Naive thymus-derived CD8-positive, alpha-beta T cell (primary cell): ENCODE measurements at places on chromosomes 5 and 9.

- H3K27ac ChIP-seq: no peak overlapping the region
- DNase-seq: no peak
- H3K27me3 ChIP-seq: no peaks in the 10 kb centered on the region
- no peak overlapping the region for H3K4me3 ChIP-seq
Measured at GRCh38 chr5:59437176-59437575, 456.4 kb downstream of the PDE4D start.

DNA sequence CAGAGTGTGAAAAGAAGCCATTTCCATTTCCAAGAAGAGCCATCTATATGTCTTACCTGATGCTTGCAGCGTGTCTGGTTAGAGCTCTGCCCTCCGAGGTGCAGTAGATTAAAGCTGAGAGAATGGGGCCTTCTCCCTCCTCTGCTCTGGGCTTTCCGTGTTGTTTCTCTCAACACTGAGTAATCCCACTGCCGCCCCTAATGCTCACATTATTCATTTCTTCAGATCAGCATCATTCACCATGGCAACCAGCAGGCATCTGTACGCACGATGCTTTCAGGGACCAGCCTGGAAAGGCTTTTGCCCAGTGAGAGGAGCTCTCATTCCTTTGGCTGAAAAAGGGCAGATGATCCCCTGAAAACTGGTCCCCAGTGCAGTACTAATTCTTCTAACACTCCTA lies 79.6 kb downstream of the CYFIP2 start:
- DNase-seq: no peak
- H3K27me3 ChIP-seq: no peaks in the 10 kb centered on the region
- H3K36me3 ChIP-seq: peaks cover 95% of the 10 kb centered on the region
- peak overlapping the region; percentile 80 for H3K27ac ChIP-seq

GRCh38 chr9:15529566-15530324 lies 19.0 kb upstream of the PSIP1 start:
- H3K27ac ChIP-seq: no peak overlapping the region
- H3K27me3 ChIP-seq: no peaks in the 10 kb centered on the region
- peaks cover 8% of the 10 kb centered on the region for H3K4me1 ChIP-seq
- no peaks in the 10 kb centered on the region for H3K36me3 ChIP-seq
- no peak overlapping the region for H3K4me3 ChIP-seq
- no peak for DNase-seq

- no peak for DNase-seq
- H3K36me3 ChIP-seq: no peaks in the 10 kb centered on the region
- H3K27ac ChIP-seq: no peak overlapping the region
- no peak overlapping the region for H3K4me3 ChIP-seq
- no peaks in the 10 kb centered on the region for H3K4me1 ChIP-seq
- H3K27me3 ChIP-seq: no peaks in the 10 kb centered on the region
Measured at GRCh38 chr5:61918611-61919010, 387.4 kb upstream of the KIF2A start.

GRCh38 chr9:135050072-135050990 lies 37.1 kb upstream of the OLFM1 start:
- no peaks in the 10 kb centered on the region for H3K4me1 ChIP-seq
- no peak for DNase-seq
- no peak overlapping the region for H3K27ac ChIP-seq
- peaks cover 71% of the 10 kb centered on the region for H3K27me3 ChIP-seq
- H3K4me3 ChIP-seq: no peak overlapping the region

GRCh38 chr5:81759632-81760005 lies 8.7 kb upstream of the SSBP2 start:
- H3K4me1 ChIP-seq: peaks cover 10% of the 10 kb centered on the region
- H3K27ac ChIP-seq: no peak overlapping the region

- no peaks in the 10 kb centered on the region for H3K36me3 ChIP-seq
- no peak for DNase-seq
- no peaks in the 10 kb centered on the region for H3K4me1 ChIP-seq
- no peak overlapping the region for H3K4me3 ChIP-seq
- H3K27me3 ChIP-seq: peaks cover 21% of the 10 kb centered on the region
Measured at GRCh38 chr5:172443441-172444109, 10.8 kb downstream of the SH3PXD2B start.

DNA sequence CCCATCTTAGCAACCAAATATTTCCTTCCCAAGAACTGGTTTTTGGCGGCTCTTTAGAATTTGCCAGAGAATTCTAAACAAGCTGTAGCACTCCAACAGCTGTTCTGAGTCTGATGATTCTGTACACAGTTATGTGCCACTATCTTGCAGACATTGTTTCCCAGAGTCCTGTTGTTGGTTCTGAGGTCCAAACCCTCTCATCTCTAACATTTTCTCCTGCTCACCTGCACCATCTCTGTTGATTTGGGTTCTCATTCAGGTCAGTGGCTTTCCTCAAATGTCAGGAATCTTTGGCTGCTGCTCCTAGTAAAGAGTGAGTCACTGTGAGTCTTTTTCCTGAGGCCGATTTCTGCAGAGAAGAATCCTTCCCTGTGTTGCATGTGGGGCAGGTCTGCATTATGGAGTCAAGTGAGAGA lies 50.0 kb downstream of the CAMSAP1 start:
- H3K27me3 ChIP-seq: no peaks in the 10 kb centered on the region
- no peak overlapping the region for H3K4me3 ChIP-seq
- H3K4me1 ChIP-seq: peaks cover 7% of the 10 kb centered on the region
- H3K36me3 ChIP-seq: peaks cover 51% of the 10 kb centered on the region
- no peak overlapping the region for H3K27ac ChIP-seq

DNA sequence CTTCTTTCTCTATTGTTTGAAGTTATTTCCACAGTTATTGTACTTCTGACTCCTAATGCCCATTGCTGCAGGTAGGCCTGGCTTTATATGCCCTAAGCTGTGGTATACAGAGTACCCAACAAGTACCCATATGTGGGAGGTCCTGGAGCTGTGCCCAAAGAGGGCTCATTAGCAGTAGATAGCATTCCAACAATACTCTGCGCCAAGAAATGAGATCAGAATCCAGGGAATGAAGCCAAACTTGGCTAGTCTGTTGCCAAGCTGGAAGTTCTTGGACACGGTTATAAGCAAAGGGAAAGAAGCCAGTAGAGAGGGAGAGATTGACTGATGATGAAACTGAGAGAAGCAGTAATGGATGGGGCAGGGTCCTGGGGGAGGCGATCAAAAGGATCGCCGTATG lies 29.7 kb upstream of the FAM169A start:
- peaks cover 6% of the 10 kb centered on the region for H3K36me3 ChIP-seq
- DNase-seq: no peak
- no peak overlapping the region for H3K4me3 ChIP-seq

DNA sequence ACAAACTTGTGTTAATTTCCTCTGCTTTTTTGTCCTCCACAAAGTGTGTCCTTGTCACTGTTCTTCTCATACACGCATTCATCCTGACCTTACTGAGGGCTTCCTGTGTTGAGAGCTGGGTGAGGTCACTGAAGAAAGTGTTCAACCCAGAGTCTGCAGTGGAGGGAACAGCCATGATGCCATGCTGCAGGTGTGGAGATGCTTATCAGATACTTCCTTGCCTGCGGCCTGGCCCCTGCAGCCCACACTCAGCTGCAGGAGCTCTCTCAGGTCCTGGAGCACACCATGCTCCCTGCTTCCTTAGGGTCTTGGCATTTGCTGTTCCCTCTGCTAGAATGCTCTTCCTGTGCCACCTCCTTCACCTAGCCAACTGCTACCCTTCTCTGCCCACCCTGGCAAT lies 108.1 kb upstream of the SPRY4 start:
- H3K27ac ChIP-seq: peak overlapping the region; percentile 78
- no peak for DNase-seq
- no peaks in the 10 kb centered on the region for H3K27me3 ChIP-seq
- no peaks in the 10 kb centered on the region for H3K36me3 ChIP-seq

DNA sequence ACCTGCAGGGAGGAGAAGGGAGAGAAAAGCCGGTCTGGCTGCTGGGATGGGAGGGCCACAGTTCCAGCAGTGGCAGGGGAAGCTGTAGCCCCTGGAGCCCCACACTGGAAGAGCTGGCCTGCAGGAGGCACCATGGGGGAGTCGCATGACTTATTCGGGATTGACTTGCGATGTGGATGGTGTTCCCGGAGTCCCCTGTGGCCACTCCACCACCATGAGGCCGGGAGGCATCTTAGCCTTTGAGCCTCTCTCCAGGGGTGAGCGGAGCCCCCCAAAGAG lies 92.0 kb downstream of the KCNT1 start:
- H3K27ac ChIP-seq: no peak overlapping the region
- no peaks in the 10 kb centered on the region for H3K27me3 ChIP-seq
- no peak overlapping the region for H3K4me3 ChIP-seq
- H3K4me1 ChIP-seq: no peaks in the 10 kb centered on the region
- H3K36me3 ChIP-seq: no peaks in the 10 kb centered on the region
- DNase-seq: no peak

DNA sequence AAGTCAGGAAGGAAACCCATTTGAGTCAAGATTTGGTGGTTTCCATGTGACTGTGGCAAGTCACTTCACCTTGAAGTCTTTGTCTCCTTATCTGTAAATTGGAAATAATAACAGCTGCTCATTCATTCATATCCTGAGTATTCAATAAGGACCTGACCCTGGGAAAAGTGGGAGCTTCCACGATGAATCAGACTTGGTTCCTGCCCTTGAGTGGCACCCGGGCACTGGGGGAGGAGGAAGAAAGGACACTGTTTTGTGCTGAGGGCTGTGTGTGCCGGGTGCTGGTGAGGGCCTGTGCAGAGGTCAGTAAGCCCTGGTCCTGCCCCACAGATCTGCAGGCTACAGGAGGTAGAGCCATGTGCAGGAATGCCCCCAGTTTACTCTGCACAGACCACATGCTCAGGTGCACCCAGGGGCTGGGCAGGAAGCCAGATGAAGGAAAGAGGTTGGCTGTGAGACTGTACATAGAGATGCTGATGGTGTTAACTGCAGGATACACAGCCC lies 6.8 kb downstream of the NDST1 start:
- no peak for DNase-seq
- H3K4me1 ChIP-seq: no peaks in the 10 kb centered on the region
- H3K27me3 ChIP-seq: no peaks in the 10 kb centered on the region
- no peak overlapping the region for H3K27ac ChIP-seq

DNA sequence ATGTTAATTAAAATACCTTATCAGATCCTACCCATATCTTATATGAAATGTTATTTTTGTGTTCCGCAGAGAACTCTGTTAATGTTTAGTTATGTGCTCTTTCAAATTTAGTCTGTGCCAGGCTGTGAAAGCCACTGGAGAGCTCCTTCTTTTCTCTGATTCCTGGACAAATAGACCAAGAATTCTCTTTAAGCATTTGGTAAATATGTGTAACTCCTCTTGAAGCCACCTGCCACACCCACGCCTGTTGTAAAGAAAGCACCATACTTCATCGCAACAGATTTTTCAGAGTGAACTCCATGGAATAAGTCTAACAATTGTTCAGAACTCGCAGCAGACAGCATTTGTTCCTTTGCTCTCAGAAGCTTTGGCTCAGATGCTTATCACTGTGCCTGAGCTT lies 301.1 kb downstream of the FAM170A start:
- no peaks in the 10 kb centered on the region for H3K36me3 ChIP-seq
- no peaks in the 10 kb centered on the region for H3K27me3 ChIP-seq
- no peak for DNase-seq

- peaks cover 15% of the 10 kb centered on the region for H3K36me3 ChIP-seq
- H3K4me1 ChIP-seq: peaks cover 2% of the 10 kb centered on the region
- no peaks in the 10 kb centered on the region for H3K27me3 ChIP-seq
- H3K4me3 ChIP-seq: no peak overlapping the region
- DNase-seq: no peak
- no peak overlapping the region for H3K27ac ChIP-seq
Measured at GRCh38 chr5:82881571-82882174, 195.5 kb downstream of the TMEM167A start.

DNA sequence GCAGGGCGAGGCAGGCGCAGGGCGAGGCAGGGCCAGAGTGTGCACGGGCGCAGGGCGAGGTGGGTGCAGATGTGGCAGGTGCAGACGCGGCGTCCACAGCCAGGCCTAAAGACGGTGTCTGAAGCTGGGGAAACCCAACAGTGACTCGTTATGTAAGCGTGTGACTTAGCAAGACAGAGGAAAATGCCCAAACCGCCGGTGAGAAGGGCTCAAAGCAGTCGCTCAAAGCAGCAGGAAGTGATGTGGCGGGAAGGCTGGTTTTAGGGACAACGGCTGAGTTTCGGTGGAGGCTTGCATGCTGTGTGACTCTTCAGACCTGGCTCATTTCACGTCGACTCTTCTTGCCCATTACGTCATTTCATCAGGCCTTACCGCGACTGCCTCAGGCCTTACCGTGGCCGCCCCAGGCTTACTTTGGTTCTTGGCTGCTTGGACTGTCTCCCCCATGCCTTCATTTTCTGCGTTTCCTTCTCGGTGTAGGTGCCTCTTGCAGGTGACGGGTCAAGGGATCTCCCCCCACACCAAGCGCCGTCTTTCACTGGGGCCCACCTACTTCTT lies 50.5 kb upstream of the EXOC3 start:
- no peaks in the 10 kb centered on the region for H3K27me3 ChIP-seq
- H3K36me3 ChIP-seq: no peaks in the 10 kb centered on the region
- DNase-seq: peak; percentile 72
- H3K4me3 ChIP-seq: peak overlapping the region; percentile 86

GRCh38 chr5:4017076-4017803 lies 421.6 kb downstream of the IRX1 start:
- no peaks in the 10 kb centered on the region for H3K36me3 ChIP-seq
- H3K4me3 ChIP-seq: no peak overlapping the region
- H3K4me1 ChIP-seq: peaks cover 13% of the 10 kb centered on the region
- H3K27me3 ChIP-seq: no peaks in the 10 kb centered on the region
- H3K27ac ChIP-seq: no peak overlapping the region
- DNase-seq: no peak

- H3K4me3 ChIP-seq: no peak within 1 kb of the TSS
- DNase-seq: peak; percentile 54
- H3K27ac ChIP-seq: no peak within 1 kb of the TSS
- no peaks in the 10 kb centered on the region for H3K36me3 ChIP-seq
- peaks cover 6% of the 10 kb centered on the region for H3K4me1 ChIP-seq
Measured at GRCh38 chr9:133609311-133610098, at the start of gene FAM163B. TSS of gene FAM163B (minus strand) at chr9:133609389. CDS start at chr9:133580223, 29,166 bp downstream.

DNA sequence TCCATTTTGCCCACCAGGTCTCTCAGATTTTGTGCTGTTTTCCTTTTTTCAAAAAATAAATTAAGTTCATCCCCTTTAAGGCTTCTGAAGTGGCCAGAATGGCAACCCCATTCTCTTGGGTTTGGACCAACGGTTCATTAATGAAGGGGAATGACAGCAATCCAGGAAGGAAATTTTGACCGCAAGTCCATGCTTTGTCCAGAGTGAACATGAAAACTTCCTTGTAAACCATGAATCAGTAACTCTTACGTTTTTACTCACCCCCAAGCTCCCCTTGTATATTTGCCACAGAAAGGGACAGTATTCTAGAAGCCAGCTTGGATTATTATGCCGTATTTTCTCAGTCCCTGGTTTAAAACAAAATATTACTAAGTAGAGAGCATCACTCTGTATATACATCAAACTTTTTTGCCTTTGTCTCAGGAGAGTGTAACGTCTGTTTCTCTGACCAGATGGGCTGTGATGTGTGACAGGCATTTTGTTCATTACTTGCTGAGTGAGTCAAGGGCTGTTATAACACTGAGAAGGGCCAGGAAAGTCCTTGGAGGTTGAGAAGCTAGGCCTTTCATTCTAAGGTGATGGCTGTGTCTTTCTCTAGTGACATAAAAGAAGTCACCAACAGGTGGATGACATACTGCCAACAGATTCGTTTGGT lies 148.2 kb downstream of the SMARCA2 start:
- H3K4me3 ChIP-seq: no peak overlapping the region
- H3K36me3 ChIP-seq: peaks cover 74% of the 10 kb centered on the region
- DNase-seq: no peak
- H3K27ac ChIP-seq: no peak overlapping the region
- H3K4me1 ChIP-seq: peaks cover 61% of the 10 kb centered on the region
